ENCODE measurements at places on chromosomes 16 and 17.

GRCh38 chr17:1362065-1362848, 37.8 kb downstream of the YWHAE start:
- no peak for DNase-seq

- DNase-seq = no peak
These were observed 340.7 kb downstream of the SLC39A11 start for GRCh38 chr17:72751746-72752145.

GRCh38 chr16:52407778-52408177, 139.2 kb downstream of the TOX3 start:
- DNase-seq = no peak

GRCh38 chr17:39638317-39638716, 1.4 kb downstream of the STARD3 start:
- no peak for DNase-seq

GRCh38 chr17:28334171-28334570, 1.1 kb downstream of the IFT20 start:
- DNase-seq = no peak

DNA sequence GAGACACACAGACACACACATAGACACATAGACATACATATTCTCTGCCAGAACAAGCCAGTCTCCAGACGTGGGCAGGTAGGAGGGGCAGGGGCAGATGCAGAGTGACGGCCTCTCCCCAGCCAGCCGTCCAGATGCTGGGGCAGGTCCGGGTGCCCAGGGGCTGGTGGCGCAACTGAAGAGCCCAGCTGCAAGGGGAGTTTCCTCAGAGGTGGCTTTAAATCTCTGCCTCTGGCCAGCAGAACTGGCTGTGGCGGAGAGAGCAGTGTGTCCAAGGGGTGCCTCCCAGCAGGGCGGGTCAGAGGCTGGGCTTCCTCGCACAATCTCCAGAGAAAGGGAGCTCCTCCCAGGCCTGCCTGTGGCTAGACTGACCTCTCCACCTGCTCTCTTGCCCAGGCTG, 9.4 kb upstream of the GCGR start:
- DNase-seq = no peak

DNA sequence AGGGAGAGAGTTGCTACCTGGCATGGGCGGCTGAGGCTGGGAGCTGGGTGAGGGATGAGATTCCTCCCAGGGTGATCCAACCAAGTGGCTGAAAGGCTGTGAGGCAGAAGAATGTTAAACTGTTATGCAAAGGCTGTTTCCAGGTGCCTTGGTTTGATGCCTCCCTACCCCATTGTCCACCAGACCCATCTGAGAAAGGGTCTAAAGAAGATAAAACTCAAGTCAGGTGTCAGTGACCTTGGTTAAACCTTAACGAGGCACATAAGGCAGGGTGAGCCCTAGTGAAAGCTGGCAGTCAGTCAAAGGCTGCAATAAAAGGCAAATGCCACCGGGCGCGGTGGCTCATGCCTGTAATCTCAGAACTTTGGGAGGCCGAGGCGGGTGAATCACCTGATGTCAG, 23.8 kb downstream of the LDHD start:
- no peak for DNase-seq

GRCh38 chr17:69535016-69535570, 120.6 kb downstream of the MAP2K6 start:
- DNase-seq = no peak

- DNase-seq = no peak
These were observed 58.9 kb downstream of the RAP1GAP2 start for GRCh38 chr17:2855063-2855600.

- DNase-seq = no peak
These were observed 85.1 kb downstream of the WWOX start for GRCh38 chr16:78184238-78185183.

DNA sequence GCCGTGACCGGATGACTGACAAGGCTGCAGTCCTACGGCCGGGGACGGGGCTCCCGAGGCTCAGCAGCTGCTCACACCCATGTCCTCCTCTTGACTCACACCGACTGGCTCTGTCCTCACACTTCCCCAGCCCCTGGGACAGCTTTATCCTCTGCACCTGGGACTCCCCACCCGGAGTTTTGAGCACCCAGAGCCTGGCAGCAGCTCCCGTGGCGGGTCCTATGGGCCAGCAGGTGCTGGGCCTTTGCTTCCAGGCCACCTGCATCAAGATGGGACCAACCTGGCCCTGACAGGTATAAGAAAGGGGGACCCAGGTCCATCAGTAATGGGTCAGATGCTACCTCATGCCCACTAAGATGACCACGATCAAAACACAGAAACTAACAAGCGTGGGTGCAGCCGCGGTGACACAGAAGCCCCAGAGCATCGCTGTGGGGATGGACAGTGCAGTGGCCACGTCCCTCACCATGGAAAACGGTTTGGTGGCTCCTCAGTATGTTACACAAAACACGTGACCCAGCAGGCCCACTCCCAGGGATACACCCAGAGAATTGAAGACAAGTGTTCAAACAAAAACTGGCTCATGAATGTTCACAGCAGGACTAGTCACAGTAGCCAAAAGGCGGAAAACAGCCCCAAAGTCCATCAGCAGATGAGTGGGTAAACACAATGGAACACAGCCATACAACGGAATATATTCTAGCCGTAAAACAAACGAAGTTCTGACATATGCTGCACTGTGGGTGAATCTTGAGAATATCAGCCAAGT, 3.3 kb upstream of the NOTUM start:
- DNase-seq = no peak

GRCh38 chr17:63688396-63689020, 11.4 kb downstream of the LIMD2 start:
- DNase-seq = no peak

GRCh38 chr17:1643999-1644492, 1.5 kb downstream of the SCARF1 start:
- no peak for DNase-seq

DNA sequence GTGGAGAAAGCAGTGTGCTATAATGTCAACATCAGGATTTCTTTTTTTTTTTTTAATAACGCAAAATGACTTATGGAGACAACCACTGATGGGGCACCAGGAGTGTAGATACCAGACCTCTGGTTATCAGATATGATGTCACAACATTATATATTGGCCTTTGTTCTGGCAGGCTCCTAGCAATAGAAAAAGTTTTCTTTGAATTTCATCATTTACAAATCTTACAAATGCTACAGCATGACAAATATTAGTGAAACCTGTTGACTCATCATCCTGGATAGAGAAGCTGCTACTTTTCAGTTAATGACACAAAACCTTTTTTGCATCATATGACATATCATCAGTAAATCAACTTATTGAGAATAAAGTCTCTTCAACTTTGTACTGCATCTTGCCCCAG, 6.1 kb downstream of the THUMPD1 start:
- no peak for DNase-seq

DNA sequence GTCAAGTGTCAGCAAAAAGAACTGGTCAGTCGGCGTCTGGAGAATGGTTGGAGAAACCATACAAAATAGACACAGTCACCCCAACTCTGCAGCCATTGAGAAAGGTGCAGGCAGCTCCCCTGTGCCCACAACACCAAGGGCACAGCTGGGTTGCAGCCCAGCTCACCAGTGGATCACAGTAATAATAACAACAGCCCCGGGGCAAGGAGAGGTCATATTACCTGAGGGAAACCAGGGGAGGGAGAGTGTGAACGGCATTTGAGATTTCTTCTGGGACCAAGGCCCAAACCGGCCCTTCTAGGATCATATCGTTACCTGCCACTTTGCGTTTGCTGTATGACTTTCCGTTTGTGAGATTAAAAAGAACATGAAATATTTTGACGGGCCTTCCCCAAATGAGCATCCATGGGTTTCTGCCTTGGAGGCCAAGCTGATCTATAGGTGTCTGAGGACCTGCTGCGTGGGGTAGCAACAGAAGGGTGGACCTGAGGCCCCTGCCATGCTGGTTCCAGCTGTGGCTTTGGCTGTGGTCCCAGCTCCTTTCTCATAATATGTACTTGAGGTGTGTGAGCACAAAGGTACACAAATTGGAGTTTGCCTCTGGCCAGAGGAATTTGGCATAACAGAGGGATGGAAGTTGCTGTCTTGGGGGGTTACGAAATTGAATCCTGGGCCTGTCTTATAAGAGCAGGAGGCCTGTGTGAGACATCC, 154.6 kb downstream of the CMIP start:
- no peak for DNase-seq

DNA sequence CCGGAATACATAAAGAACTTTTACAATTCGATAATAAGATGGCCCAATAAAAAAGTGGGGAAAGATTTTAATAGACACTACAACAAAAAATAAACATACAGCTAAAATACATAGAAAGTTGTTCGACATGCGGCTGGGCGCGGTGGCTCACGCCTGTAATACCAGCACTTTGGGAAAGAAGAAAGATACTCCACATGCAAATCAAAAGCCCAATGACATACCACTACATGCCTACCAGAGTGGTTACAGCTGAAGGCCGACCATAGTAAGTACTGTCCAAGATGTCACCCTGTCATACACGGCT, 9.3 kb downstream of the PRCD start:
- DNase-seq = no peak

GRCh38 chr16:50718061-50718760, 23.7 kb upstream of the CYLD start:
- DNase-seq = no peak

DNA sequence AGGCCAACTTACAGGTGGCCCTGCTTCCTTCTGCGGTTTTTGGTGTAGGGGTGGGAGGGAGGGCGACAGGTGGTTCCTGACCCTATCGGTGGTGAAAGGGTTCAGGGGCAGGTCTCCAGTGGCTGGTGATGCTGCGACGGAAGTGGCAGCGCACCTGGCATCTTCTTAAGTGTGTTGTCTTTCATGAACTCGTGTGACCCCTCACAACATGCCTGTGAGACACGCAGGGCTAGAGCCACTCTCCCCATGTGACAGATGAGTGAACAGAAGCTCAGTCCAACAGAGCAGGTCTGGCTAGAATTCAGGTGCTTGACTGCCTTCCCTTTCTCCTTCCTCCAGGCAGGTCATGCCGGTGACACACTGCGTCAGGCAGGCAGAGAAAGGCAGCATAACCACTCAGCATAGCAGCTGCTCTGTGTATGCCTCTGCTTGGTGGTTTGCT, 8.0 kb downstream of the TNFAIP1 start:
- no peak for DNase-seq

- no peak for DNase-seq
These were observed 15.6 kb downstream of the RFWD3 start for GRCh38 chr16:74650966-74651567.

DNA sequence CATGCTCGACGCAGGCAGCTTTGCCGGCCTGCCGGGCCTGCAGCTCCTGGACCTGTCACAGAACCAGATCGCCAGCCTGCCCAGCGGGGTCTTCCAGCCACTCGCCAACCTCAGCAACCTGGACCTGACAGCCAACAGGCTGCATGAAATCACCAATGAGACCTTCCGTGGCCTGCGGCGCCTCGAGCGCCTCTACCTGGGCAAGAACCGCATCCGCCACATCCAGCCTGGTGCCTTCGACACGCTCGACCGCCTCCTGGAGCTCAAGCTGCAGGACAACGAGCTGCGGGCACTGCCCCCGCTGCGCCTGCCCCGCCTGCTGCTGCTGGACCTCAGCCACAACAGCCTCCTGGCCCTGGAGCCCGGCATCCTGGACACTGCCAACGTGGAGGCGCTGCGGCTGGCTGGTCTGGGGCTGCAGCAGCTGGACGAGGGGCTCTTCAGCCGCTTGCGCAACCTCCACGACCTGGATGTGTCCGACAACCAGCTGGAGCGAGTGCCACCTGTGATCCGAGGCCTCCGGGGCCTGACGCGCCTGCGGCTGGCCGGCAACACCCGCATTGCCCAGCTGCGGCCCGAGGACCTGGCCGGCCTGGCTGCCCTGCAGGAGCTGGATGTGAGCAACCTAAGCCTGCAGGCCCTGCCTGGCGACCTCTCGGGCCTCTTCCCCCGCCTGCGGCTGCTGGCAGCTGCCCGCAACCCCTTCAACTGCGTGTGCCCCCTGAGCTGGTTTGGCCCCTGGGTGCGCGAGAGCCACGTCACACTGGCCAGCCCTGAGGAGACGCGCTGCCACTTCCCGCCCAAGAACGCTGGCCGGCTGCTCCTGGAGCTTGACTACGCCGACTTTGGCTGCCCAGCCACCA, 9.7 kb downstream of the VASN start:
- DNase-seq = no peak

GRCh38 chr17:14295676-14296075, 5.2 kb upstream of the HS3ST3B1 start:
- no peak for DNase-seq

GRCh38 chr16:50059669-50060068, 6.1 kb upstream of the HEATR3 start:
- no peak for DNase-seq

- DNase-seq = no peak
These were observed 63.5 kb downstream of the SPACA3 start for GRCh38 chr17:33055171-33055611.

GRCh38 chr16:86565181-86565631, 1.4 kb upstream of the FOXC2 start:
- DNase-seq = no peak

- no peak for DNase-seq
These were observed 141.9 kb upstream of the PMFBP1 start for GRCh38 chr16:72313903-72314302.

GRCh38 chr17:1629504-1630310, 1.1 kb upstream of the SLC43A2 start:
- DNase-seq = no peak

GRCh38 chr17:60468371-60468770, 46.1 kb downstream of the CHCT1 start:
- DNase-seq = no peak

GRCh38 chr17:17042851-17043460, 699 bp downstream of the MPRIP start:
- DNase-seq = no peak

DNA sequence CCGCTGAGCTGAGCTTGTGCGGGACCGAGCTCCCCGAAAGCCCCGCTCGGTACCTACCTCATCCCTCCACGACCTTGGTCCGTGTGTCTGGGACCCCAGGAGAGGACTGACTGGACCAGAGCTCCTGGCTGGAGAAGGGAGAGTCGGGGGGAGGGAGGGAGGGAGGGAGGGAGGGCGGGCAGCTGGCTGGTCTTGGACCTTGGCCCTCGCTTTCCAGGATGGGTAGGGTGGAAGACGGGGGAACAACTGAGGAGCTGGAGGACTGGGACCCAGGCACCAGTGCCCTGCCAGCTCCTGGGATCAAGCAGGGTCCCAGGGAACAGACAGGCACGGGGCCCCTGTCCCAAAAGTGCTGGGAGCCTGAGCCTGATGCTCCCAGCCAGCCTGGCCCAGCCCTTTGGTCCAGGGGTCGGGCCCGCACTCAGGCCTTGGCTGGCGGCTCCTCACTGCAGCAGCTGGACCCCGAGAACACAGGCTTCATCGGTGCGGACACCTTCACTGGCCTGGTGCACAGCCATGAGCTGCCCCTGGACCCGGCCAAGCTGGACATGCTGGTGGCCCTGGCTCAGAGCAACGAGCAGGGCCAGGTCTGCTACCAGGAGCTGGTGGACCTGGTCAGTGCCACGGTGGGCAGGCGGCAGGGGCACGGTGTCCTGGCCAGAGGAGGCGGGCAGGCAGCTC, 553 bp downstream of the RHBDL1 start:
- no peak for DNase-seq
